ENCODE measurements at places on chromosomes 16 and 17. TPM values are rescaled to one million over a fixed set of nuclear protein-coding genes. Genes with fewer than 3 reads are reported as not detected.
A peak's percentile ranks its signal among the peaks of the same experiment; 100 is the strongest.

Gene KRT23
- not detected for total RNA-seq

Gene NAA38
- total RNA-seq: 22.2 TPM

Gene TEN1
- total RNA-seq: 13.8 TPM

Gene PRSS33
- not detected for total RNA-seq

- no peak for DNase-seq
Measured at GRCh38 chr17:46774108-46774737, 44.3 kb downstream of the WNT3 start.

DNA sequence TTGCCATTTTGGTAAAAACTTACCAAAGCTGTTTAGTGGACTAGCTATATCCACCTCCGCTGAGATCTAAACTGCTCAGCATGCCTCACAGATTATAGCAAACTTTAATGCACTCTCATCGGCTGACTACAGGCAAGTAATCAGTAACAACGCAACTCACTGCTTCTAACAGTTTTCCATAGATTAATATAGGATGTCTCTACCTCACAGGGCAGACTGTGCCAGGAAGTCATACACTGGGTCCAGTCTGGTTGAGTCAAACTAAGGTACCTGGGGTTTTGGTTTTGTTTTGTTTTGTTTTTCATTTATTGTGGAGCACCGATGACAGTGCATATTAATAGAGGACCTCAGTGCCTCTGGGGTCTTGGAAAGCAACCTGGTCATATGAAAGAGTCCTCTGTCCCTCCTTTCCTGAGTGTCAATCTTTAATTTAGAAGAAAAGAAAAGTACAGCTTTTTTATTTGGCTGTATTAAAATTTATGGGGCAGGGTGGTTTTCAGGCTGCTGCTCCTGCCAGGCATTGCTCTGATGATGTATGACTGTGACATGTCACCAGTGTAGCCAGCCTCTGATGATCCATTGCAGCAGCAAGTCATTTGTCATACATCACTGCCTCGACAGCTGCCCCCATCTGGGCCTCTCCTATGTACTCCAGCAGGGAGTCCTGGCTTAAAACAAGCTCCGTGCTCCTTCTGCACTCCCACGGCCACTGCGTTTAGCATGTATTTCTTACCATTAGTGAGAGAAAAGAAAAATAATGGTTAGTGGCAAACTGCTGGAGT, 854.1 kb downstream of the KCNJ2 start:
- DNase-seq: no peak

GRCh38 chr17:163514-164098, 17.8 kb downstream of the DOC2B start:
- DNase-seq: no peak

DNA sequence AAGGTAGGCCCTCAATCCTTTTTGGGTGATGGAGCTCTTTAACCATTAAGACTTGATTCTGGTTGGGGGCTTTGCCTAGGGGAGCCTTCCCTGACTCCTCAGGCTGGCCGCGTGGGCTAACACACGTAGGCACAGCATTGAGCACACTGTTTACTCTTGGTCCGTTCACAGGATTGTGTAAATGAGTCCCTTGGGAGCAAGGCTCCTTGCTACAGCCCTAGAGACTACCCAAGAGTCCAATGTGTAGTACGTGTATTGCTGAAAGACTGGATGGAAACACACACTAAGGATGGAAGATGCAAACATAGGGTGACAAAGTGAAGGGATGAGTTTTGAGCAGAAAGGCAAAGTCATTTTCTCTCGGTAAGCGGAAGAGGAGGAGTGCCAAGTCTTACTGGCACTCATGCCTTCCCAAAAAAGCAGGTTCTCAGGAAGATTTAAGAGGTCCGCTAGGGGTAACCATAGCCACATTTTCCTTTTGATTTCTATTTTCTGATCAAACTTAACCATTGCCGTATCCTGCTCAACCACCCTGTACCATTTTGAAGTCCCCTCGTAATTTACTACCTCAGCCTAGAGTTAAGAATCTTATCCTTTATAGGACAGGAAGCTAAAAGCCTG, 911 bp upstream of the ITGA2B start:
- no peak for DNase-seq

- no peak for DNase-seq
Measured at GRCh38 chr17:2952174-2952845, 111.1 kb downstream of the OR1D5 start.

DNA sequence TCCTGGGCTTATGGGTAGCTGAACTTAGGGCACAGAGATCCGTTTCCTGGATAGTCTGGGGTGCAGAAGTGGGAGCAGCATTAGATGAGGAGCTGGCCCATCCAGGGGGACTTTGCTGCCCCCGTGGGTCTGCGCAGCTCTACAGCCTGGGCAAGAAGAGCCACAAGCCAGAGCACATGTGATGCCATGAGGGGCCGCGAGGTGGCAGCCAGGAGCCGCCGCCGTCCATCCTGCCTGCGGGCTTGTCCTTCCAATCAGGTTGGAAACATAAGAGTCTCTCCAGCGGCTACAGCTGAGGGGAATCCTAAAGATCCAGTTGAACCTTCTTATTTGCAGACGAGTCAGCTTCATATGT, 21.9 kb downstream of the C1QTNF1 start:
- DNase-seq: peak; percentile 44

GRCh38 chr17:48241131-48241591, 133.6 kb downstream of the SNX11 start:
- no peak for DNase-seq

DNA sequence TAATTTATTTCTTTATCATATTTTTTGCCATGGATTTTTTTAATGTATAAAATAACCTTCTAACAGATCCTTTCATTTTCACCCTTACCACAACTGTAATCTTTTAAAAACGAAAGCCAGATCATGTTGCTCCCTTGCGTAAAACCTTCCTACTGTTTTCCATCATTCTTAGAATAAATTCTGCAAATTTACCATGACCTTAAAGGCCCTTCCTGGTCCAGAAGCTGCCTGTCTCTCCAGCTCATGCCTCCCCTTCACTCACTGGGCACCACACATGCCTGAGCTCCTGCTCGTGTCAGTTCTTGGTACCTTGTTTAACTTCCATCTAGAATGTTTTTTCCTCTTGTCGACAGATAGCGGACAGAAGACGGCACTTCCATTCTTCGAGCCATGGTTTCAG, 245.0 kb upstream of the CDH5 start:
- no peak for DNase-seq
